Hematopoietic multipotent progenitor cell (in vitro differentiated cells): ENCODE measurements at places on chromosomes 12 and 14.

DNA sequence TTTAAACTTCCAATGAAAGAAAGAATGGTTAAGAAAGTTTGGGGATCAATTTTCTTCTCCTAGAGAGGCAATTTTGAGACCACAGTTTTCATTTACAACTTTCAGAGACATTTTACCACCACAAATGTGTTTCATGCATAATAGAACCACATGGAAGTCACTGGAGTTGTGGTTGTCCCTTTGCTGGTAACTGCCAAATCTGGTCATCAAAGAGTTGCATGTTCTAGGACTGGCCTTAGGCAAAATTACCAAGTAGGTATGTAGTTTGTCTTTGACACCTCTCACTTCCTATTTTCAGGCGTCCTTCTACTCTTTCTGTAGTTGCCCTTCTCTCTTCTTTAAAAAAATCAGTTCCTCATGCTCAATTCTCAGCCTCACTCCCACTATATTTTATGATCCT lies 54.3 kb upstream of the TMX1 start:
- DNase-seq, result no peak

DNA sequence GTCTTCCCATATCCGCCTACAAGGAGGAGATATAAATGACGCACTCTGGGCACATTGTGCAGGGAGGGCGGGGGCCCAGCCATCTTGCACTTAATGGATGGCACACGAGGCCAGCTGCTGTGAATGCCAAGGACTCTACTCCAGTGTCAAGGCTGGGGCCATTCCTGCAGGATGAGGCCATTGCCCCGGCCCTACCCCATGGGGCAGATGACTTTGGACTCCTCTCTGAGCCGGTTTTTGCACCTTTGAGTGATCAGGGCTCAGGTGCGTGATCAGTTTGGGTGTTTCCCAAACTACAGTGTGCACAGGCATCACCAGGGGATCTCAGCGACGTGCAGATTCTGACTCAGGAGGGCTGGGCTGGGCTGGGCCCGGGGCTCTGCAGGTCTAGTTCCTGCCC lies 16.1 kb downstream of the MMAB start:
- no peak for DNase-seq

- no peak for DNase-seq
Measured at GRCh38 chr14:29627137-29627536, 300.5 kb downstream of the PRKD1 start.

DNA sequence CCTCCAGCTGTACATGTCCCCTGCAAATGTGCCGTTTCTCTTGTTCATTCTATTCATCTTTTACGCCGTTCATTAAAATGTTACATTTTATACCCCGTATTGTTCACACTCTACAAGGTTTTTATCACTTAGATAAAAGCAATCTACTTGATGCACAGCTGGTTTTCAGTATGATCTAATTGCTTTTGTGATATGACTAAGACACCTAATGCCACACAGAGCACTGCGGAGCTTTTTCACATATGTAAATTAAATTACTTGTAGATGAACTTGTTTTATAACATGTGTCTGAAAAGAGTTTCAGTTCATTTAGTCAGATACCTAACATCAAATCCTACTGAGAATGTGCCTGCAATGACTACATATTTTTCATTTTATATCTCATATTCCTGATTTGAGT lies 40.9 kb upstream of the RERGL start:
- DNase-seq, result no peak
